ENCODE measurements at places on chromosomes 13 and 19.

GRCh38 chr19:4385291-4386040, 14.9 kb downstream of the SH3GL1 start:
- DNase-seq: no peak

DNA sequence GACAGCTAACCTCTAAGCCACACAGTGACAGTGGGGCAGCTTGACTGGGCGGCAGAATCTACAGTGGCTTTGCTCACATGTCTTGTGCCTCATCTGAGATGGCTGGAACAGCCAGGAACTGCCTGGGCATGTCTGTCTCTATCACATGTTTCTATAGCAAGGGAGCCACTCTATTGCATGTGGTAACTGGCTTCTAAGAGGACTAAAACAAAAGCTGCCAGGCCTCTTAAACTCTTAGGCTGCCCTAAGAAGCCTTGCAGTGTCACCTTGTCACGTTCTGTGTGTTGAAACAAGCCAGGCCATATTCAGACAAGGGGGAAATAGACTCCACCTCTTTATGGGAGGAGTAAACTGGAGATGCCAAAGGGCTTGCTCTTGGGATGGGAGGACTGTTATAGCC, 122.9 kb upstream of the MAB21L1 start:
- no peak for DNase-seq

DNA sequence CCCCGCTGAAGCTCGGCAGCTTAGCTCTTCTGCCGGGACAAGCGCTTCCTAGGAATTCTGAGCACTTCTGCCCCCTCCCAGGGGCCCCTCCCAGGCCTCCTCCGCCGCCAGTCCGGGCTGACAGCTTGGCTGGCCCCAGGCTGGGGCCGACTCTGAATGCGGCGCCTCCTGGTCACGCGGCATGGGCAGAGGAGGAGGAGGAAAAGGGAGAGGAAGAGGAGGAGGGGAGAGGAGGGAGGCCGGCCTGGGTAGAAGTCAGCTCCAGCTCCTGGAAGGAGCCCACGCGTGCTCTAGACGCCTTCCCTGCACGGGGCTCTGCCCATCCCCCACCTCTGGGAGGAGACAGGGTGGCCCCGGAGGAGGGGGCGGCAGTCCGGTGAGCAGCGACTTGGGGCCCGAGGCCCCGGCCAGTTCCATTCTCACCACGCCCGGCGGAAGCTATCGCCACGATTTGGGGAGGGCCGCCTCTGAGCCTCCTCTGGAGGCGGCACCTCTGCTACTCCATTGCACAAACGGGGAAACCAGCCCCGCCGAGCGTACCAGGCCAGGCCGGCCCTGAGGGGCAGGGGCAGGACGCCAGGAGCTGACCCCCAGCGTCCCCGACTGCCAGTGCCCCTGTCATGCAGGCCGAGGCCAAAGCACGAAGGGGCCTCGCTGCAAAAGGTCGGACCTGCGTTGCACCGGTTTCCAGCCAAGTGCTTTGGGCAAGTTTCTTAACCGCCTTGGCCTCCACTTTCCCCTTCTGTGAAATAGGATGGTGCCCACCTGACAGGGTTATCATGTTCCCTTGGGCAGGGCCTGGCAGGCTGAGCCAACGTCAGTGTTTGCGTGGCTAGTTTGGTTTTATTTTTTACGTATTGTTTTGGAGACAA, 31.6 kb downstream of the CCNE1 start:
- DNase-seq: peak; percentile 36

DNA sequence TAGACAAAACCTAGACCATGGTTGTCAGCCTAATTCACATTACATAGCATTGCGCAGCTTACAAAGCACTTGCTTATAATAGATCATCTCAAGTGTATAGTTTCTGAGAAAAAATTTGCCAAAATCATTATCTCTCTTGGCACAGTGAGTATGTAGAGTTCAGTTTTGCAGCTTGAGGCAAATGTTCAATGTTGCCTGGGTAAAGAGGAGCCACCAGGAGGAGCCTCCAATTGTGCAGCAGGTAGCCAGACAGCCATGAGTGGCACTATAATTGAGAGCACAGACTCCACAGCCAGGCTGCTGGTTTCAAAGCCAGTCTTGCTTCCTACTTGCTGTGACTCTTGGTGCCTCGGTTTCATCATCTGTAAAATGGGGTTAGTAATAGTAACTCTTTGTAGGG, 24.0 kb upstream of the OLFM4 start:
- no peak for DNase-seq

DNA sequence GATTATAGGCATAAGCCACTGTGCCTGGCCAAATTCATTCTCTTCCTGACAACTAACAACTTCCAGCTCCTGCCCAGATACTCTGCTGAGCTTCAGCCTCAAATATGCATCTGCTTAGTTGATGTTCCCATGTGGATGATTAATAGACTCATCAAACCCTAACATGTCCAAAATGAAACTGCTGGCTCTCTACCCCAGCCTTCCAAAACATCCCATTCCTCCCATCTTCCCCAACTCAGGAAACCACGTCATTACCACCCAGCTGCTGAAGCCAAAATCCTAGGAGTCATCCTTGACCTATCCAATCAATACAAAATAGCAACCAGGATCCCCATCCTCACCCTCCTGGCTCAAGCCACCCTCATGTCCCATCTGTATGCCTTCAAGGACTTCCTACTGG, 20.9 kb downstream of the POU2F2 start:
- no peak for DNase-seq

DNA sequence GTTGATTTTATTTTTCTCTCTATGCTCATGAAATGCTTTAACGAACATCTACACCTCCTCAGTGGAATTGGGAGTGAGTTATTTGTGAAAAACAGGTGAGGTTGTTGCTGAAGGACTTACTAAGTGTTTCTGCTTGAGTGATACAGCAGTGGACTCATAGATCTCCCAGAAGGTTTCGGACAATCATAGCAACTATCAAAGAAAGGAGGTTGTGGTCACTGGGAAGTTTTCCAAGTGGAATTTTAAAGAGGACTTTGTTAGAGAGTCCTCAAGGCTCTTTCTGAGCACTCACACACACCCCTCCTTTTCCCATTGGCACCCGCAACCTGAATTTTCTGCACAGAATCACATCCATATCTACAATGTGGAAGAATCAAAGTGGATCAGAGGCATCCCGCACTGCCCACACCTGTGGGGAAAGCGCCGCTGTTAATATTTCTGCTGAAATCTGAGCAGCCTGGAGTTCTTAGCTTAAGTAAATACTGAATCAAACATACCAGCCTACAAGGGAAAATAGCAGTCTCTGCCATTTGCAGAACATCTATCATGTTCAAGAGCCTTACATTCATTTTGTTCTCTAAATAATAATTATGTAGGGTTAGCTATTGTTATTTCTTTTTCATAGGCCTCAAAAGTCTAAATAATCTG, 719.4 kb downstream of the DIAPH3 start:
- DNase-seq: no peak

- DNase-seq: no peak
These were observed 83.1 kb upstream of the TSHZ3 start for GRCh38 chr19:31432201-31432810.

DNA sequence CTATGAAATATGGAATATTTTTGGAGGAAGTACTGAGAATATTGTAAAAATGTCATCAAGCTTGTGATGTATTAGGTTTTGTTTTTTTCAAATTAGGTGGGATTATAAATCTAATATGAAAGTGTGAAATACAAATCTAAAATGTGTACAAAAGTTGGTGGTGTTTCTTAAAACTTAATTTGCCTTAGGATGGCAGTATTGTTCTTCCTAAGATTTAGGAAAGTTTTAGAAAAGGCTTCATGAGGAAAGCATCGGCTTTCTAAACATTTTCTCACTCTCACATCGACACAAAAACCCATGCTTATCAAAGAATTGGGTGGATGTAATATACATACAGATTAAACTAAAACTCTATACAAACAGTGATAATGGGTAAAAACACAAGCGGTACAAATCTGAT, 972.0 kb upstream of the PCDH20 start:
- DNase-seq: no peak

- DNase-seq: no peak
These were observed 62.0 kb downstream of the ABCC4 start for GRCh38 chr13:95239283-95239682.

GRCh38 chr13:51370811-51371210, 31.3 kb downstream of the SERPINE3 start:
- DNase-seq: no peak

- DNase-seq: no peak
These were observed 440.9 kb downstream of the KLF5 start for GRCh38 chr13:73499695-73500094.

DNA sequence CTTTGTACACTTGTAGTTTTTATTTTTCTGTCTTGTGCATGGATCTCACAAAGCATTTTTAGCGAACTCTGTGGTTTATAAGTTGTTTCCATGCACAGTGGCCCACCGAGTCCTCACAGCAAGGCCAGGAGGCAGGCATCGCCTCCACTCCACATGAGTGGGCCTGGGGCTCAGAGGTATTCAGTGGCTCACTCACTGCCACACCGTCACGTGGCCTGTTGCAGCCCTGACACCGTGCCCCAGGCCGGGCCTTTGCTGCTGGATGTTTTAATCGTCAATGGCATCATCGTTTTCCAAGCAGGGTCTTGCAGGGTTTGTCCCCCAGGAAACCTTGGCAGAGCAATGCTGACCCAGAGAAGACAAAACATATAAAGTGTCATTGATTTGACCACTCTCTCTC, 59.8 kb downstream of the SPACA7 start:
- no peak for DNase-seq

GRCh38 chr13:65555962-65556361, 1674.2 kb downstream of the PCDH9 start:
- no peak for DNase-seq

DNA sequence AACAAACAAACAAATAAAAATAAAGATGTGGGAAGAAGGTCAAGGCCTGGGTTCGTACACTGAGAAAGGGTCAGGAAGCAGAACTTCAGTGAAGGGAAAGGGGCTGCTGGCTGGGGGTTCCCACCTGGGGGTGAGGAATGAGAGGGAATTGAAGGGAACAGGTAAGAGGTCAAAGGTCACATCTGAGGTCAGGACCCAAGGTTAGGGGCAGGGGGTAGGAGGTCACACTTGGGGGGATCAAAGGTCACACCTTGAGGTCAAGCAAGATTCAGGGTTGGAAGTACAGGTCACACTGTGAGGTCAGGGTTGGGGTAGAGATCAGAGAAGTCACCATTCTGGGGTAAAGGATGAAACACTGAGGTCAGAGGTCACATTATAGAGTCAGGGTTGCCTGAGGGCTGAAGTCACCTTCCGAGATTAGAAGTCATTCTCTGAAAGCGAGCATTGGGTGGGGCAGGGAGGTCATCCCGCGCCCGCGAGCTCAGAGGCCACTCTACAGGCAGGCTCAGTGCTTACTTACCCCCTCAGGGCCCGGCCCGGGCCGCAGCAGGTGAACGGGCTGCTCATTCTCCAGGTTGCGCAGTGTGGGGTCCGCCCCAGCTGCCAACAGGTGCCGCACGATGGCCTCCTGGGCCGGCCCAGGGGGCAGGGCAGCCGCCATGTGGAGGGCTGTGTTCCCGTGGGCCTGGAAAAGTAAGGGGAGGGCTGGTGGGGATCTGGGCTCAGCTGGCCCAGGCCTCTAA, 10.8 kb downstream of the NFKBID start:
- no peak for DNase-seq

DNA sequence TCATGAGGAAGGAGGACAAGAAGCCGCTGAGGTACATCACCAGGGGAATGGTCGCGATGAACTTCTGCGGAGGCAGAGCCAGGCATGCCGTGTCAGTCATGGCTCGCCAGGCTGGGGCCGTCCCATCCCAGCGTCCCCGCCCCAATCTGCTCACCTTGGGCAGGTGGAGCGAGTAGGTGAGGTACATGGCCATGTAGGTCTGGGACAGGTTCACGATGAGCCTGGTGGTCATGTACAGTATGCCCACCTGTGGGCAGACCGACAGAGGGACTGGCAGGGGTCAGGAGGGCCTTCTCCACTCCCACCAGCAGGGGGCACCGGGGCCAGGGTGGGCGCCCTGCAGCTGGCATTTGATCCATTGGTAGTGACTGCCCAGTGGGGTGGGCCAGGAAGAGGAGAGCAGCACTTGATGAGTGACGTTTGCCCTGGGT, 8.3 kb downstream of the TEKTIP1 start:
- no peak for DNase-seq

- DNase-seq: no peak
These were observed 1.3 kb downstream of the KLK6 start for GRCh38 chr19:50967929-50968715.

- DNase-seq: no peak
These were observed 2.0 kb downstream of the PPP6R1 start for GRCh38 chr19:55256562-55257460.

DNA sequence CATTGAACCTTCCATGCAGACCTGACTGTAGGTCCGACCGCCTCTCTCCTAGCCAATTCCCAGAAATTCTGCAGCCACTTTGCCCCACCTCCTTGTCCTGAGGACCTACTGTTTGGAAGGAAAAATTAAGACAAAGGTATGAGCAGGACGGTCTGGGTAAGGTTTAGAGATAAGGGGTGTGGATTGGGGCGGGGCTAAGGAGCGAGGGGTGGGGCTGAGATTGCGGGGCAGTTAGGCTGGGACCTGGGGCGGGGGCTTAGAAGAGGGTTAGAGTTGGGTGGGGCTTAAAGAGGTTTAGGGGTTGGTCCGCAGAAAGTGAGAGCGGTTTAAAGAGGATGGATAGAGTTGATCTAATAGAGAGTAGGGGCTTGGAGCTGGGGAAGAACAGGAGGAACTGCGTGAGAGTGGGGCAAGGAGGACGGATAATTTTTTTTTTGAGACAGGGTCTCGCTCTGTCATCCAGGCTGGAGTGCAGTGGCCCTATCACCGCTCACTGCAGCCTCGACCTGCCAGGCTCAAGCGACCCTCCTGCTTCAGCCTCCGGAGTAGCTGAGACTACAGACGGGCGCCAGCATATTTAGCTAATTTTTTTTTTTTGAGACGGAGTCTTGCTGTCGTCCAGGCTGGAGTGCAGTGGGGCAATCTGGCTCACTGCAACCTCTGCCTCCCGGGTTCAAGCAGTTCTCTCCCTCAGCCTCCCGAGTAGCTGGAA, 1.7 kb upstream of the ZNF865 start:
- no peak for DNase-seq

DNA sequence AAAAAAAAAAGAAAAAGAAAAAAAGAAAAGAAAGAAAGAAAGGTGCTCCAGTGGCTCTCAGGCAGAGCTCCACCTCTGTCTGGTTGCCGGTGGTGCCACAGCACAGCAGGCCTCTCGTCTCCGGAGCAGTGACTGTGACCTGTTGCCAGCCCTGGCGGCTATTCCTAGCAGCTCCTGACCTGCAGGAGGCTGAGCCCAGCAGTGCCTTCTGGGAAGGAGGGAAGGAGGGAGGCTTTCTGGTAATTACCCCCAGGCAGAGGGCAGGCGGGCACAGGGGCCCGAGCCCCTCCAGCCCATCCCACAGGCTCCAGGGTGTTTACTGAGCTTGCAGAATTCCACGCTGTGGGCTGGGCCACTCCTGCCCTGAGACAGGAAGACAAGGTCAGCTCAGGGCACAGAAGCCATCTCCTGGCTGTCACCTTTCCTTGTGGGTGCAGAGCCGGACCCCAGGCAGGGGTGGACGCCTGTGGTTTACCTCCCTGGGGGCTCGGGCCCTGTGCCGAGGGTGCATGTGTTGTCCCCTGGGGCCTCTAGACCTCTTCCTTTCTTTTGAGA, 77.9 kb downstream of the GNG7 start:
- DNase-seq: no peak

DNA sequence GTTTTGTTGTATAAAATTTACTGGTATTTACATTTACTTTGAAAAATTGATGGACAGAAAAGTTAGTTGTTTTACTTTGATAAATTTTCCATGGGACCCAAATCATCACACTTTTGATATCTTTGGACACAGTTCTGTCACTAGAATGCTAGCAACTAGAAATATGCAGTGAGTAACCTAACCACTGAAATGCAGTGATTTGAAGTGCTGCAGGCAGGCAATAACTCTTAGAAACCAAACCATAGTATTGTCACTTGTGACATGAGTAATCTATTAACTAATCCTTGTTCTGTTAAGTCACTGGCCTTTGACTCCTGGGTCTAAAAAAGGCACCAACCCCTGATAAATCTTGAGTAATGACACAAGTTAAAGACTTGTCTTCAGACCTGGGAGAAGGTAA, 620.0 kb upstream of the ATXN8OS start:
- DNase-seq: no peak

All from activated CD4-positive, CD25-positive, alpha-beta regulatory T cell treated with anti-CD3 and anti-CD28 coated beads, Interleukin-2, amount 50 U/mL, for 72 hours (primary cell).